ENCODE measurements at places on chromosomes 7 and 10.

- no peak for DNase-seq
These were observed 16.8 kb upstream of the GDF10 start for GRCh38 chr10:47283101-47283630.

DNA sequence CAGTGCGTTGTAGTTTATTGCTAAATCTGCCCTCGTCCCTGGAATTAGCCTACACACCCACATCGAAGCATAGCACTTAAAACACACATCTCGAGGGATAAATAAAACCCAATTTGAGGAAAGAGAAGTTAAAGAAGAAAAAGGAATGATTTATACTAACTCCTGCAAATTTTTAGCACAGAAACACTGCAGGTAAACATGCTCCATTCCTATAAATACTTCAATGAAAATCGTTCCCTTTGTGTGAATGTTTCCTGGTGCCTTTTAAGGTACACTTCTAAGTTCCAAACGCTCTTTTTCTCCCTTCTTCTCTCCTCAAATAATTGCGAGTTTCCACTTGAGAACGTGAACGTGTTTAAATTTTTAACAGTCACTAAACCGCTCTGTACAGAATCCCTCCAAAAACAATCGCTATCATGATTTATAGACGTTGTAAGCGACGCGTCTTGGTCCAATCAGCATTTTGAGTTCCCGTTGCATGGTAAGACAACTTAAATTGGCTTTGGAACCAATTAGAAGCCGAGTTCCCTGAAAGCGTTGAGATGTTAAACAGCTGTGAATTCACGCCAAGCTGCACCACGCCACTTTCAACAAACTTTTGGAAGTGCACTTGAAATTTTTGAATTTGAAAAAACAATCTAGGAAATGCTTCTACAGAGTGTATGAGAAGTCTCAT lies 12.5 kb upstream of the EBLN1 start:
- no peak for DNase-seq

DNA sequence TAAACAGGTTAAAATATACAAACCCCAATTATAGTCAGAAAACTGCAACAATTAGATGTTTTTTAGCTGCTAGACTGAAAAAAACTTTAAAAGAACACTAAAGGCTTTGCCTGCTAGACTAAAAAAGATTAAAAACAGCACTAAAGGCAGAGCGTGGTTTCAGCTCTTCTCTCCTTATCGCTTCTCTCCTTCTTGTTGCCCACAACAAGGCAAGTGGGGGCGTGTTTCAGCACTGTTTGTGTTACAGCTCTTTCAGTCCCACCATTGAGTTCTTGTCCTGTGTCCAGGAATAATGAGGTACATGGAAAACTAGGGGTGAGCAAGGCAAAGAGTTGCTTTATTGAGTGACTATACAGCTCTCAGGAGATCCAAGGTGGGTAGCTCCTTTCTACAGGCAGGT lies 112.3 kb downstream of the HPSE2 start:
- no peak for DNase-seq

GRCh38 chr10:103761075-103761920 lies 94.1 kb downstream of the SH3PXD2A start:
- DNase-seq, result no peak

GRCh38 chr10:77360835-77361234 lies 276.8 kb downstream of the KCNMA1 start:
- no peak for DNase-seq

- no peak for DNase-seq
These were observed 8.0 kb upstream of the HSPB1 start for GRCh38 chr7:76294344-76295024.

All from activated naive CD8-positive, alpha-beta T cell treated with anti-CD3 and anti-CD28 coated beads, Interleukin-2, amount 50 U/mL, for 16 hours (primary cell).